ENCODE measurements at places on chromosomes 1 and 21.

DNA sequence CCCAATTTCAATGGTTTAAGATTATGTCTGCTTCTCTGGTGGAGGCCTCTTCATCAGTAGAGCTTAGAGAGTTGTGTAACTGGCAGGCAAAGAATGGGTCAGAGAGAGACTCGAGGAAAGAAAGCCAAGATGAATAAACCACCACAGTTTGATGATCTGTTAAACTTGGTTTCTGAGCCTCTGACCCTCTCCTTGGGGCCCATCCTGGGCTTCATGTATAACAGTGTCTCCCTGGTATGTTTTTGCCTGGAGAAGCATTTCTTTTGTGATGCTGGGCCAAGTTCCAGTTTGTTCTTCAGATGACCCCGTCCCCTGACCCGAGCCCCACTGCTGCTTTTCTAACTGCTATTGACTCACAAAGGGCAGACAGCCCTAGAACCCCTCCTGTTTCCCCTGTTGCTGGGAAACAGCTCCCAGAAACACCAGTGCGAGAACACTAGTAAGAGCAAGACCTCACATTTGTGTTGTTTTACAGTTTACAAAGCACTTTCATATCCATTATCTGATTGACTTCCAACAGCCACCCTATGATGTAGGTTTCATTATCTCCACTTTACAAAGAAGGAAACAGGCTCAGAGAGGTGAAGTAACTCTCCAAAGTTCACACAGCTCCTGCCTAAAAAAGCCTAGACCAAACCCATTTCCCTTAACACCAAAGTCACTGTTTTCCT, 9.0 kb downstream of the CD2 start:
- DNase-seq = peak; percentile 84

GRCh38 chr1:56074007-56074651, 505.2 kb downstream of the PLPP3 start:
- DNase-seq = no peak

DNA sequence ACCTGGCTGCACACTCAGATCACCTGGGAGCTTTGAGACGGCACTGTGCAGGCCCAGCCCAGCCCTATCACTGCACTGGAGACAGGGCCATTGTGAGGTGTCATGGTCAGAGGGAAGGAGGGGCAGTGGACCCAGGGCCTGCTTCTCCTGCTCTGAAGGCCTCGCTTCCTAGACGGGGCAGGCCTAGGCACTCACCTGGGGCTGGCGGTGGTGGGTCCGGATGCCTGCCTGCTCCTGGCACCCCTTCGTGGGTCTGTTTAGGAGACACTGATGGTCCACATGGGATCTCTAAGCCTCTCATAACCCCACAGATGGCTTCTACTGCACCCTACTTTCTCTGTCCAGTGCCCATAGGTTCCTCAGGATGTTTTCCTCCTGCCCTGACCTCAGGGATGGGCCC, 230.9 kb downstream of the MATN1 start:
- DNase-seq = no peak

GRCh38 chr1:150150133-150151021, 661 bp downstream of the PLEKHO1 start:
- no peak for DNase-seq

- DNase-seq = no peak
Observed at GRCh38 chr1:203264052-203264501, 34.6 kb upstream of the CHIT1 start.

DNA sequence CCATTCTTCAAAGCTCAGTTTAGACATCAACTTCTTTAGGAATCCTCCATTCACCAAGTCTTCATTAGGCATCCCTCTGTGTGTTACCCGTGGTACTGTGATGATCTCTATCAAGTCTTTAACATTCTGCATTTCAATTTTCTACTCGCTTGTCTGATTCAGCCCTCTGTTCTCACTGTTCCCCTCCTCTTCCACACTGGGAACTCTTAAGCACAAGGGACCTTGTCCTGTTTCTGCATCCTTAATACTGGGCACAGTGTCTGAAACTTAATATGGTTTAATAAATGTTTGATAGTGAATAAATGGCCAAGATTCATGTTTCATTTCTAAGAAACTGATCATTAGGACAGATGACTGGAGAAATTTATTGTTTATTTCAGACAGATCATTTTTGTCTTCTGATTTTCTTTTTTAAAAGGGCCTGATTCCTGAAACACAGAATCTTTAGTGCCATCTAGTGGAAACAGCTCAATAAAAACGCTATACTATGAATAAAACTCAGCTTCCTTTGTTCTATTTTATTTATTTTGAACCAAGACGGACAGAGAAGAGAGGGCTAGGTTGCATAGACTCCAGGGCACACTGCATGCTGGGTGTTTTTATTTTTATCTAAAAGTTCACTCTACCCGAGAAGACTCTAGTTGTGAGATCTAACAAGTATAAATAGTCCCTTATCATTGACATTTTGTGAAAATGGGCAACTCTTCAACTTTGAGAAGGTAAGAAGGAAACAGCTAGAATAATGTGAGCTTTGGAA, 7.0 kb upstream of the TRIM45 start:
- DNase-seq = no peak

- peak; percentile 69 for DNase-seq
Observed at GRCh38 chr1:228664399-228664914, 70.8 kb upstream of the RHOU start.

DNA sequence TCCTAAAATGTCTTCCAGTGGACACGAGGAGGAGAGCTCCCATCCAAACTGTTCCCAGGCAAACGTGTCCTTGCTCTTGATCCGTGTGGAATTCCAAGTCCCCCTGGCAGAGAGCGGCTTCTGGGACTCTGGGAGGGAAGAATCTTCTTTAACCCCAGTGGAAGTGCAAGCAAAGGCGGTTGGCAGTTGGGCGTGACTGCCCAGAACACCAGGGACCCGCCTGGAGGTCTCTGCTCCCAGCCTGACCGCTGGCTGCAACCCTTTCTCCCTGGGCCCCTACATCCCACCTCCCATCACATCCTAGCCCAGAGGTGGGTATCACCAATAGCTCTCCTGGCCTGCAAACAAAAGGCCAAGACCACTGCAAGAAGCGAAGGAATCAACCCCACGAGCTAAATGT, 17.8 kb downstream of the CASZ1 start:
- DNase-seq = no peak

DNA sequence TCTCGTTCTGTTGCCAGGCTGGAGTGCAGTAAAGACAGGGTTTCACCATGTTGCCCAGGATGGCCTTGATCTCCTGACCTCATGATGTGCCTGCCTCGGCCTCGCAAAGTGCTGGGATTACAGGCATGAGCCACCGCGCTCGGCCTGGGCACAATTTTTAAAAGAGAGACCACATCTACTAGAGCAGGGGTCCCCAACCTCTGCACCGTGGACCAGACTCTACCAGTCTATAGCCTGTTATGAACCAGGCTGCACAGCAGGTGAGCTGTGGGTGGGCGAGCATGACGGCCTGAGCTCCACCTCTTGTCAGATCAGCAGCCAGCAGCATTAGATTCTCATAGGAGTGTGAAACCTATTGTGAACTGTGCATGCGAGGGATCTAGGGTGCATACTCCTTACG, 20.8 kb downstream of the TNNT2 start:
- DNase-seq = no peak

- DNase-seq = no peak
Observed at GRCh38 chr1:167105271-167106118, 11.6 kb downstream of the STYXL2 start.
